ENCODE measurements at places on chromosomes 7 and 10. TPM values are rescaled to one million over a fixed set of nuclear protein-coding genes. Genes with fewer than 3 reads are reported as not detected.

The KCNMA1 gene
- total RNA-seq, result 28.6 TPM

The C10orf62 gene
- 0.11 TPM for total RNA-seq

The PLPP4 gene
- 0.46 TPM for total RNA-seq

The SLC26A3 gene
- total RNA-seq, result not detected

The NKX2-3 gene
- not detected for total RNA-seq

The PDE6C gene
- total RNA-seq, result not detected

- DNase-seq, result peak; percentile 83
Measured at GRCh38 chr7:137970253-137970975, 31.5 kb downstream of the CREB3L2 start.

DNA sequence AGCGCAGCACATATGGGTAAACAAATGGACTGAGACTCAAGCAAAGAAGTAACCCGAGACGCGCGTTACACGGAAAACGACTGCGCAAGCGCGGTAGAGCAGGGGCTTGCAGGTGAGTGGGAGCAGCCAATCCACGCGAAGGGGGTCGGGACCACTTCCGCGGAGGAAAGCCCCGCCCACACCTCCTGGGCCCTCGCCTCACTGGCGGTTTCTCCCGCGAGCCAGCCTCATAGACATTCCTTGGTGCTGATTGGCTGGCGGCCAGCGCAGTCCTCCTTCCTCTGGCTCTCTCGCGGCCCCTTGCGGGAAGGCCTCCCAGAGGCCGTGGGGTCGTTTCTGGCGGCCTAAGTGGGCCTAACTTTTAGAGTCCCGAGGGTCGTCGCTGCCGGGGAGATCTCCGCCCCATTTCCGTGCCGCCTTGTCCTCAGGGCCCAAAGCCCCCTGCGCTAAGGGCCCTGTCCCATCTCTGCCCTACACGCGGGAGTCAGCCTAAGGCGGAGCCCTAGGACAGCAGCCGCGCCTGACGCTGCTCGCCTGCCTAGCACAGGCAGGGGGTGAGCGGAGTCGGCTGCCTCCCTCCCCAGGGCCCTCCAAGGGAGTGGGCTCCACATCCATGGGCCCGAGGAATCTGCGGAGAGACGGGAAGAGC lies 9.1 kb upstream of the FXYD4 start:
- no peak for DNase-seq

- no peak for DNase-seq
Measured at GRCh38 chr7:81761031-81761430, 8.8 kb downstream of the HGF start.

DNA sequence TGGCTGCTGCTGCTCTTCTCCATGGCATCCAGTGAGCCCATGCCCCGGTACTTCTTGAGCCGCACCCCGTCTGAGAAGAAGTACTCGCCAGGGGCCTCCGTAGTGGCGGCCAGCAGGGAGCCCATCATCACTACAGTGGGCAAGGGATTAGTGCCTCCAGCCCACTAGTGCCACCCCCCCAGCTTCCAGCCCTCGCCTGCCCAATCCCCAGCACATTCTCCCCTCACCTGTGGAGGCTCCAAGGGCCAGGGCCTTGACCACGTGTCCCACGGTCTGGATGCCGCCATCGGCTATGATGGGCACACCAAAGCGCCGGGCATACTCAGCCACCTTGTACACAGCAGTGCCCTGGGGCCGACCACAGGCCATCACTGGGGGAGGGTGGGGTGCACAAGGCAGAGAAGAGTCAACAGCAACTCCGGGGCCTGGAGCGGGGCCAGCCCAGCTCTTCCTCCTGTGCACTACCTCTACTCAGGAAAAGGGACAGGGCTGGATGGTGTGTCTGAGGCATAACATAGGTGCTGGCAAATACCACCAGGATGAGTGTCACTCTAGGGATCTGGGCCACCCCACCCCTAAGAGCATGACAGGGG lies 14.8 kb downstream of the IMPDH1 start:
- DNase-seq, result no peak

- no peak for DNase-seq
Measured at GRCh38 chr10:131430716-131431412, 119.3 kb upstream of the TCERG1L start.

GRCh38 chr10:125983161-125983560 lies 86.8 kb downstream of the FANK1 start:
- DNase-seq, result no peak

DNA sequence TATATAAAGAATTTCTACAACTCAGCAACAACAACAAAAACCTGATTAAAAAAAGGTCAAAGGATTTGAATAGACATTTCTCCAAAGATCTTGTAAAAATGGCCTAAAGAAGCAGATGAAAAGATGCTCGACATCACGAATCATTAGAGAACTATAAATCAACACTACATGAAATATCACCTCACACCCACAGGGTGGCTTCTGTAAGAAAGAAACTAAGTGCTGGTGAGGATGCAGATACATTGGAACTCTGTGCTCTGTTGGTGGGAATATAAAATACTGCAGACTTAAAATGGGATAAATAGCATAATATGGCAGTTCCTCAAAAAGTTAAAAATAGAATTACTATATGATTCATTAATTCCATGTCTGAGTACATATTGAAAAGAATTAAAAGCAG lies 38.3 kb upstream of the CDCA7L start:
- no peak for DNase-seq

DNA sequence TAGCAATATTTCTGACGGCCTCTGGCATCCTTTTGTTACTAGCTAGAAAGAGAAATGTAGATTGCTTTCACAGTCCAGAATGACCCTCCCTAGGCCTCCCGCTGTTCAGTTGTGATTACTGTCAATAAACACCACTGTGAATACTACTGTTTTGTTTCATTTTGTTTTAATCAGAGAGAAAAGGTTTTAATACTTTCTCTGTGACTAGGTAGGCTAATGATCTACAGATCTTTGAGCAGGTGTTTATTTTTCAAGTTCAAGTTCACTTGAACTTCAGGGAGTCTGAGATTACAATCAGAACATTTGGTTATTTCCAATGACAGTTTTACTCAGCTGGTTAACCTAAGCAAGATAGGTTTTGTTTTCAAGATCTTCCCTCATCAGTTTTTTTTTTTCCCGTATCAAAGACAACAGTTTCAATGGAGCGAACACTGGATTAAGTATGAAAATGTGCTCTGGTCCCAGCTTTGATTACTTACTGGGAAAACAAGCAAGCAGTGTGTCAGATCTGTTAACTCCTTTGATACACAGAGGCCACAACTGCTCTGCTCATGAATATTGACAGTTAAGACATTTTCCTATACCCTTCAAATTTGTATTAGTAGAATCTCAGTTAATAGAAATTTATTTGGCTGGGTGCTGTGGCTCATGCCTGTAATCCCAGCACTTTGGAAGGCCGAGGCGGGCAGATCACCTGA lies 34.8 kb downstream of the VKORC1L1 start:
- no peak for DNase-seq

DNA sequence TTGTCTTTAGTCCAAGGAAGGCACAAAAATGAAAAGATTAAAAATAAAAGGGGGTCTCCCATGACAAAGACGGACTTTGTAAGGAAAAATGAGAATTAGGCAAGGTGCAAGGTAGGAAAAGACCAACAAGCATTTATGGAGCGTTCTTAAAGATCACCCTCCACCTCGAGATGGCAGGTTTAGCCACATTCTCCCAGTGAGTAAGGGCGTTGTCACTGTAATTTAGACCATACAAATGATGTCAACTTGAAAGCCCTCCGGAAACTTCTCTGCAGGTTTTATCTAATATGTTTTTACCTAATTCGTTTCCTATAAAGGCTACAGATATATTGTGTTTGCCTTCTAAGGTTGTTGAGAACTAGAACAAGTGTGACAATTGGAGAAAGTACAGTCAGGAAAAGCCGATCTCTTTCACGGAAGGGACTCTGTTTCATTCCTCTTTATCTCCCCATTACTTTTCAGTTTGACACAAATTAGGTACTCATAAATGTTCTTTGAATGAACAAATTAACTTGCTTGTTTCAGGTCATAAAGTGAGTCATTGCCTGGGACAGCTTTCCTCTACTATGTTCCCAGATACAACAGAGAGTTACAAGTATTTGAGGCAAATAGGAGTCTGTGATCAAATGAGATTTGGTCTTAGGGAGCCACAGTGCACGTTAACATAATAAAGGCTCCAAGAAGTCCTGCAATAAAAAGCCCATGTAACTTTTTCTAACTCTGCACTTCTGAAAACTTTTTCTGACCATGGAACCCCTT lies 102.6 kb upstream of the HABP2 start:
- no peak for DNase-seq

DNA sequence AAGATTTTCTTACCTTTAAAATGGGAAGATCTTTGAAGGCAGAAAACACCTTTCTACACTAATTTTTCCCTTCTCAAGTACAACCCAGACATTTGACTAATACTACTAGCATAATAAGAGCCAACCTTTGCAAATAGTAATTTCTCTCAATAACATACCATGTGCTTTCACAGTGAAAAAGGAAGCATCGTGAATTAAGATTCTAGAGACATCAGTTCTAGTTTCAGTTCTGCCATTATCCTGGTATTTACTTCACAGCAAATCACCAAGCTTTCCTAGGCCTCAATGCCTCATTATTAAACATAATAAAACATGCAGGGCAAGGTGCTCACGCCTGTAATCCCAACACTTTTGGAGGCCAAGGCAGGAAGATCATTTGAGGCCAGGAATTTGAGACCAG lies 24.9 kb downstream of the GSAP start:
- DNase-seq, result no peak

- peak; percentile 57 for DNase-seq
Measured at GRCh38 chr10:97647556-97647955, 7.1 kb downstream of the PI4K2A start.

GRCh38 chr7:152508701-152509100 lies 72.9 kb upstream of the KMT2C start:
- no peak for DNase-seq

DNA sequence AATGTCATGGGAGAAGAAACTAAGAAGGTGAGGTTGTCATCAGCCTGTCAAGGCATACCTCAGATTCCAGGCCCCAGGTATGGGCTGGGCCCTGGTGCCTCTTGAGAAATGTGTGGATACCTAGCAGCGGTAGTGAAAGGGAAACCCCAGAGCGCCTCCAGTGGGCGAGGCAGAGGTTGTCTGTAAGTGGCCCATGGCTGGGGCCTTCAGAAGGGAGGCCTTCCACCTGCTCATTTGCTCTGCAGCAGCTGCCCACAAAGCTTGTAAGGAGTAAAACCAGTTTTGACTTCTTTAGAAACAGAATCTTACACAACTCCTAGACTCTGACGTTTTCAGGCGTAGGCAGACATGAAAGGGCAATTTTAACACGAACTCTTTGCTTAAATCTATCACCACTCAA lies 509.9 kb downstream of the PARD3 start:
- no peak for DNase-seq

- no peak for DNase-seq
Measured at GRCh38 chr7:113083132-113083815, 3.4 kb downstream of the GPR85 start.

- DNase-seq, result peak; percentile 43
Measured at GRCh38 chr10:28730031-28730778, 52.9 kb downstream of the BAMBI start.

DNA sequence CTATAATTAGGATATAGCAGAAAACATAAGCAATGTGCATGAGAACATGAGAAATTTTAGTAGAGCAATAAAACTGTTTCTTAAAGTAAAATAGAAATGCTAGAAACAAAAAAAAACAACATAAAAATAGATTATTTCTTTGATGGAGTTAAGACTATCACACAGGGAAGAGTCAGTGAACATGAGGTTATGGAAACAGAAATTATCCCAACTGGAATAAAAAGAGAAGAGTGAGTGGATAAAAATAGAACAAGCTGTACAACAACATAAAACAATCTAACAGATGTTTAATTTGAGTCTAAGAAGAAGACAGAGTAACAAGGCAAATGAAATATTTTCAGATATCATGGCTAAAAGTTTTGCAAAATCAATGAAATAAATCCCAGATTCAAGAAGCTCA lies 7.5 kb upstream of the OR6B1 start:
- no peak for DNase-seq
